CD8-positive, alpha-beta T cell (primary cell): ENCODE measurements at places on chromosomes 3 and 15. TPM values are rescaled to one million over a fixed set of nuclear protein-coding genes. Genes with fewer than 3 reads are reported as not detected.

GRCh38 chr3:132669256-132669777, 9.2 kb downstream of the UBA5 start:
- DNase-seq = no peak

DNA sequence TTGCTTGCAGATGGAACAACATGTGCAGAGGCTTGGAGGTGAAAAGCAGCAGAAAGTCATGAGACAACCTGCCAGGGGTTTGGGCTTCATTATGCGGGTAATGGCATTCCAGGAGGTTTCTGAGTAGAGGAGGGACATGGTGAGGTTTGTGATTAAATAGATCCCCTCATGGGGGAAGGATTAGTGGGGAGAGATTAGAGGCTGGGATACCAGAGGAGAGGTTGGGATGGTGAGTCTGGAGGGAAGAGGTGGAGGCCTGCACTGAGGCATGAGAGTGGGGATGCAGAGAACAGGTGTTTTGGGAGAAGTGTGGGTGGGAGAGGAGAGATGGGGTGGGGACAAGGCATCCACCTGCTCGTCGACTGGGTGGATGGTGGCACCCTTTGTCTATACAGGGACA, 6.8 kb upstream of the IQSEC1 start:
- DNase-seq = no peak

DNA sequence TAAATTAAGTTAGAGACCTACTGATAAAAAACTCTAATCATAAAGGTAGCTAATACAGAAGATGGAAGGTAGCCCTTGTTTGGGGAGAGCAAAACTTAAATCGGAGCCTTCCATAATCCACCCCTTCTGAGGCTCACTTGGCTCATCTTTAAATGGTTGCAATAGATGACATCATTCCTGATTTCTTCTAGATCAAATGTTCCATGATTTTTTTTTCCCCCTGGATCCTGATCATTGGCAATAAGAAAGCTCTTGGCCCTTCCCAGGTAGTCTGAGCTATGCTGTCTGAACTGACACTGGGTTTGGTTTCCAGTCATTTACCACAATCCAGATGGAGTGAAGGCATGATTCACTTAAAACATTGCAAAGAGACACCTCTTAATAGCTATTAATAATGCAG, 92.5 kb downstream of the PIK3R4 start:
- DNase-seq = no peak

The CD276 gene
- not detected for total RNA-seq

GRCh38 chr3:181791056-181791955, 79.6 kb downstream of the SOX2 start:
- no peak for DNase-seq

DNA sequence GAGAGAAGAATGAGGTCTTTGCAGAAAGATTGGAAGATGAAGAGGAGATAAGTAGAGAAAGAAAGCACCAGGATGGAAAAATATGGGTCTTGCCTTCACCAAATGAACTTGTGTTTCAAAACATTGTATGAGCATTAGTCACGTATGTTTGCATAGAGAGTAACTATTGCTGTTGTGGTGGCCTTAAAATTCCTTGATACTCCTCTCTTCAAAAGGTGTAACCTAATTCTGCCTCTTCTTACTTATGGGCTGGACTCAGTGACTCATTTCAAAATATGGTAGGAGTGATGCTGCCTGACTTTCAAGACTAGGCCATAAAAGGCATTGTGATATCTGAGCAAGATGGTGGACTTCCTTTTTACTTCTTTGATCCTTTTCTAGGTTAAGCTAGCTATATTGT, 228.7 kb upstream of the ZNF385D start:
- DNase-seq = no peak

The SLC51B gene
- total RNA-seq = not detected
